ENCODE measurements at places on chromosomes 7 and 10.

GRCh38 chr7:31043051-31043471 is 9.0 kb upstream of the ADCYAP1R1 start:
- DNase-seq = peak; percentile 23

- no peak for DNase-seq
These were observed 272.9 kb downstream of the TRIL start for GRCh38 chr7:28685242-28685643.

- peak; percentile 36 for DNase-seq
These were observed 3.4 kb upstream of the CHST12 start for GRCh38 chr7:2399848-2400587.

DNA sequence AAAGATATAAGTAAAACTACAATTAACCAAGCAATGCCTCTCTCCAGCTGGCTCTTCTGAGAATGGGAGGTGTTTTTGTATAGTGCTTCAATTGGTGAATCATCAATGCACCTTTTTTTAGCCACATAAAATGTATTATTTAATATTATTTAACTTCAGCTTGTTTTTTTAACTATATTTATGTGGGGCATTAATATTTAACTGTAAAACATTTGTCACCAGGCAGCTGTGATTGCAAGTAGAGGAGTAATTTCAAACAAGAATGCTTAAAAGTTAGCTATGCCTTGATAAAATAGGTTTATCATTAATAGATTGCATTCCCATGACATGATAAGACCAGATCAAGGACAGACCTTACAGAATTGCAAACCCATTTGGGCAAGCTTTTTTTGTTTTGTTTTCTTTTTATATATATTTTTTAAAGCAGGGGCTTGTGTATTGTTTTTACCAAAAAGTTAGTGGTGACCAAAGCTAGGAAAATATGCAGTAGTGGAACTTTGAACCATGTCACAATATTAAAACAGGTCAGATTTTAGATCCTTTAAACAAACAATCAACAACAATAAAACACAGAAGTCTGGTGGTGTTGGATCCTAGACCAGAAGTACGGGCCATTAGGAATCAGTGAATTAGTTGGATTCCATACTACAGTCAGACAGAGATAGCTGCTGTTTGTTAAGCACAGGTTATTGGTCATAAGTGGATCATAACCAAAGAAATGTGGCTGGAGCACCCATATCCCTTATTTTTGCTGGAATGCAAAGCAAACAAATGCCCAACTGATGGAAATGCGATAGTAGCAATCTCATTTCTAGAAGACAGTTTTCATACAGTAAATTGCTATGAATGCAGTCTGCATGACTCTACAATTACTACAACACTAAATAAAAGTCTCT is 2.9 kb downstream of the CAV2 start:
- no peak for DNase-seq

DNA sequence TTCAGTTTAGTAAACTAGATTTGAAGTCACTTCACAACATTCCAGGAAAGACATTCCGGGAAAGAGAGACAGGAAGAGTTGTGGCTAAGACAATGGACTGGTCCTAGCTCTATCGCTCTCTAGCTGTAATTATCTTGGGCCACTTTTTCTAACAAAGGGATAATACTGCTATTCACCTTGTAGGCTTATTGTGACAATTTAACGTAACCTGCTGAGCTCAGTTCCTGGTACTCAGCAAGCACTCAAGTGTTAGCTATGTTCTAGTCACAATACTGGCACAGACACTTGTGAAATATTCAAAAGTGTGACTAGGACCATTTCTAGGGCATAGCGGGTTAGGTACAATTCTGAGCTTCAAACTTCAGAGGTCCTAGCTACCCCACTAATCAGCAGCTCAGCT is 12.0 kb upstream of the NRCAM start:
- DNase-seq = no peak

Measured in nucleus accumbens (tissue), 56 donors.